ENCODE measurements at places on chromosomes 7 and 10. TPM values are rescaled to one million over a fixed set of nuclear protein-coding genes. Genes with fewer than 3 reads are reported as not detected.

GRCh38 chr10:48447356-48448215 is 141.1 kb downstream of the MAPK8 start:
- H3K27ac ChIP-seq: no peak overlapping the region
- H3K4me3 ChIP-seq: no peak overlapping the region
- no peak for DNase-seq
- no peaks in the 10 kb centered on the region for H3K36me3 ChIP-seq
- no peaks in the 10 kb centered on the region for H3K4me1 ChIP-seq

- DNase-seq: no peak
- no peaks in the 10 kb centered on the region for H3K4me1 ChIP-seq
- no peak overlapping the region for H3K27ac ChIP-seq
- no peaks in the 10 kb centered on the region for H3K27me3 ChIP-seq
Observed at GRCh38 chr7:78487464-78487863, 688.9 kb downstream of the PHTF2 start.

Gene PRSS37
- total RNA-seq: not detected

- H3K27me3 ChIP-seq: no peaks in the 10 kb centered on the region
- H3K4me3 ChIP-seq: no peak overlapping the region
- H3K4me1 ChIP-seq: no peaks in the 10 kb centered on the region
- no peak for DNase-seq
- no peak overlapping the region for H3K27ac ChIP-seq
- no peaks in the 10 kb centered on the region for H3K36me3 ChIP-seq
Observed at GRCh38 chr10:4557469-4557868, 268.5 kb upstream of the AKR1E2 start.

Gene ST8SIA6
- 1.5 TPM for total RNA-seq

Gene VWA2
- total RNA-seq: 0.04 TPM

Gene ZC3HAV1
- total RNA-seq: 12.2 TPM

Gene SKAP2
- 6.9 TPM for total RNA-seq

DNA sequence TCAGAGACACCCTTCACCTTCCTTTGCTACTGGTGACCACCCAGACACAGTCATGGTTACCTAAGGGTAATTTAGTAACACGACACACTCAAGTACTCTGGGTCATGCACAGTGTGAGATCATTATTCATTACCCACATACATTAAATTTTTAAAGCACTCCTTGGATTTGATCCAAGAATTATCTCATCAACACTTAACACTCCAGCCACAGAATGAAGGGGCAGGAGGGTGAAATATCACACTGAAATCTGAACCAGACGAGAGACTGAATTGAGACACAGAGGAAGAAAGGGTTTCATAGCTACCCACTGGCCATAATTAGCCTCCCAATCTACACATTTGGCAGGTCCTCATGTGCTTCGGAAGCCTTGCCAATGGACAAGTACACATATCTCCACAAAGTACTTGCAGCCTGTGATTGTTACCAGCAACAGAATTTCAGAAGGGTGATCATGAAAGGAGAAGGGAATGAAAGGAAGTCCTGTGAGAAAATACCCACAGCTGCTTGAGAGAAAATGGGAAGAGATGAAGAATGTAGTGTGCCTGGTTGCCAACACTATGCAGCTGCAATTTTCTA is 189.3 kb downstream of the POLR1F start:
- no peaks in the 10 kb centered on the region for H3K27me3 ChIP-seq
- H3K4me3 ChIP-seq: no peak overlapping the region

DNA sequence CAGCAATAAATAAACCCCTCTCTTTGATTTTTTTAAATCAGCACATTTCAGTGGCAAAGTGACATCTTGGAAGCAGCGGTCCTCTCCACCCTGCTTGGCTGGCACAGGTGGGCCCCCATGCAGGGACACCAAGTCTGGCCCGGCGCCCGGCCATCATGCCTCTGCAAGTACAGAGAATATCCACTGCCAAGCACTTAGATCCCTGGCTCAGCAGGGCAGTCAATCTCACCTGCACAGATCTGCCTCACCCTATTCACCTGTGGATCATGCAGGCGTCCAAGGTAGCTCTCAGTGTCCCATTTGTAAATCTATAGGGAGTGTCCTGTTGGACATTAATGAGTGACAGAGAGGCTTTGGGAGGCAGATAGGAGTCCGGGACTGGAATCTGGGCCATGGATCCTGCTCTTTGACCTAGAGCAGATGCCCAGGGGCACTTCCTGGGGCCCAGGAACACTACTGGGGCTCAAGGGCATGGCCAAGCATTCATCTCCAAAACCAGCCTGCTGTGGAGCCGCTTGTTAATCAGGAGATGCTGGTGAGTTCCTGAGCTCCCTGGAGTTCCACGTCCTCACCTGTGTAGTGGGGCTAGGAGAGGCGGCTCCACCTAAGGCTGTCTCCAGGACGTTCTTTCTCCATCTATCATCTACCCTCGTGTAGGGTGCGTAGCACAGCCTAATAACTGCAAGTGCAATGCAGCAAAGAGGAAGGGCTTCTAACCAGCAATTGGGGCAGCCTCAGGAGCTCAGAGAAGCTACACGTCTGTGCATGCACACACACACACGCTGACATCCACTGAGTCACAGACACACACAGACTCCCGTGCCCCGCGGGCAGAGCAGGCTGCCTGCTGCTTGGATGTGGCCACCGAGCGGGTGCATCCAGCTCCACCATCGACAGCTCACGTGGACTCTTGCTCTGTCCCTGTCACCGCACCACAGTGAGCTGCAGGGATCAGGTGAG is 123.6 kb downstream of the OAT start:
- no peak overlapping the region for H3K27ac ChIP-seq
- peaks cover 15% of the 10 kb centered on the region for H3K4me1 ChIP-seq
- H3K36me3 ChIP-seq: no peaks in the 10 kb centered on the region
- DNase-seq: no peak

Gene SFXN4
- total RNA-seq: 18.9 TPM

GRCh38 chr7:138465046-138465445 is 5.0 kb downstream of the TRIM24 start:
- H3K27ac ChIP-seq: no peak overlapping the region
- H3K27me3 ChIP-seq: no peaks in the 10 kb centered on the region
- peak; percentile 20 for DNase-seq
- no peaks in the 10 kb centered on the region for H3K36me3 ChIP-seq
- H3K4me1 ChIP-seq: peaks cover 7% of the 10 kb centered on the region

- H3K27ac ChIP-seq: no peak overlapping the region
- no peaks in the 10 kb centered on the region for H3K27me3 ChIP-seq
- peaks cover 6% of the 10 kb centered on the region for H3K36me3 ChIP-seq
- H3K4me1 ChIP-seq: peaks cover 3% of the 10 kb centered on the region
- no peak overlapping the region for H3K4me3 ChIP-seq
- DNase-seq: no peak
Observed at GRCh38 chr10:11184093-11184492, 166.4 kb downstream of the CELF2 start.

GRCh38 chr7:6398943-6399342 is 48.8 kb downstream of the DAGLB start:
- no peak for DNase-seq
- H3K27me3 ChIP-seq: no peaks in the 10 kb centered on the region
- H3K4me3 ChIP-seq: no peak overlapping the region
- H3K4me1 ChIP-seq: peaks cover 14% of the 10 kb centered on the region
- H3K36me3 ChIP-seq: peaks cover 46% of the 10 kb centered on the region

DNA sequence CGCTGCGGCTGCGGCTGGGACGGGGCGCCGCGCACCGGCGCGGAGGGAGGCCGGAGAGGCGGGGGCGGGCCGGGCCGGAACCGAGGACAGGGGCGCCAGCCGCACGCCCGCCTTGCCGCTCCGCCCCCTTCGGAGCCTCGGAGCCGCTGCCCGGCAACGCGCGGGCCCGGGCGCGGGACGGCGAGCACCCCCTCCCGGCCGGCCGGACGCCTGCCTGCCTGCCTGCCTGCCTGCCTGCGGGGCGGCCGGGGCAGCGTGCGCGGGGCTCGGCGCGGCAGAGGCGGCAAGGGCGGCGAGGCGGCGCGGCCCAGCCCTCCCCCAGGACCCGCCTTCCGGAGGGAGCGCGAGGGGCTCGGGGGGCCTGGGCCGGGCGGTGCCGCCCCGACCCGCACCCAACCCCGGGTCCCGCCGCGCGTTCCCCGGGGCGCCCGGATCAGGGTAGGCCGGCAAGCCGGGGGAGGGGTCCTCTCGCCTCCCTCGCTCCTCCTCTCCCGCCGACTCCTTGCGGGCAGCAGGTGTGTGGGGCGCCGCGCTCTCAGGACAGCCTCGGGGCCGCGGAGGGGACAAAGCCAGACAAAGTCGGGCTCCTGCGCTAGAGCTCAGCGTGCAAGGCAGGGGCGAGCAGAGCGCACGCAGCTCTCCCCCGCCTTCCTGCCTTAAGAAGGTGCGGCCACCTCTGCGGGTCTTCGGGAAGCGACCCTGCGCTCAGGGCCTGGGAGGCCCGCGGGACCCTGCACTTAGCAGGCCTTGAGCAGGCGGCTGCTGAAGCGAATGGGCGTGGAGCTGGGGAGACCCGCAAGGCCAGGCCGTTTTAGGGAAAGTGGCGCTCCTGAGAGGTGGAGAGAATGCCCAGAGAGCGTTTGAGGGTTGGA is at the start of gene KIAA1549:
TSS of gene KIAA1549 (minus strand) at position 58 of the 872 bp plus-strand sequence. CDS start 120 bp downstream, outside the sequence.
- H3K4me3 ChIP-seq: peak within 1 kb of the TSS; percentile 81
- H3K4me1 ChIP-seq: peaks cover 25% of the 10 kb centered on the region
- H3K27ac ChIP-seq: peak within 1 kb of the TSS; percentile 65
- peak; percentile 87 for DNase-seq
- no peaks in the 10 kb centered on the region for H3K36me3 ChIP-seq

- H3K36me3 ChIP-seq: no peaks in the 10 kb centered on the region
- H3K27ac ChIP-seq: peak overlapping the region; percentile 1
- DNase-seq: peak; percentile 31
- no peak overlapping the region for H3K4me3 ChIP-seq
- H3K27me3 ChIP-seq: no peaks in the 10 kb centered on the region
Observed at GRCh38 chr7:95886501-95887090, 114.2 kb downstream of the DYNC1I1 start.

Gene TDRD1
- total RNA-seq: 0.13 TPM

GRCh38 chr7:584122-584465 is 64.4 kb upstream of the PDGFA start:
- no peak overlapping the region for H3K4me3 ChIP-seq
- no peak overlapping the region for H3K27ac ChIP-seq
- H3K27me3 ChIP-seq: no peaks in the 10 kb centered on the region

DNA sequence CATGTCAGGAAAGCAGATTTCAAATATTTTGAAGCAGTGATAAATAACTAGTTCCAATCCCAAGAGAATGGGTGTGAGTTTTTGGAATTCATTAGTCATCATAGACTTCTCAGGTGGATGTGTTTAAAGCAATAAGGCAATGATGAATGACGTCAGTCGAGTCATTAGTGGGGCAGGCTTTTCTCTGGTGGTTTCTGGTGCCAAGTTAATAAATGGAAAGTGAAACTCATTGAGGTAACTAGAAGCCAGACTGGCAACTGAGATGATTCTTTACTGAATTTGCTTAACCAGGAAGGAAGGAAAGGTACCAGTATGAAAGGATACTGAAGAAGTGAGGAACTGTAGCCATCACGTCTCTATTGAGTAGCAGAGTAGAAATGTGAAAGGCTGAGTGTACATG is 311.0 kb downstream of the GPAM start:
- no peaks in the 10 kb centered on the region for H3K27me3 ChIP-seq
- no peaks in the 10 kb centered on the region for H3K36me3 ChIP-seq
- DNase-seq: no peak
- H3K4me3 ChIP-seq: no peak overlapping the region

Gene IL15RA
- 1.5 TPM for total RNA-seq

GRCh38 chr7:7829667-7830066 is 111.3 kb upstream of the RPA3 start:
- H3K27ac ChIP-seq: no peak overlapping the region
- H3K4me1 ChIP-seq: peaks cover 4% of the 10 kb centered on the region
- no peaks in the 10 kb centered on the region for H3K36me3 ChIP-seq
- DNase-seq: no peak
- H3K4me3 ChIP-seq: no peak overlapping the region

GRCh38 chr10:83397806-83398205 is 741.5 kb upstream of the GHITM start:
- DNase-seq: no peak
- H3K27ac ChIP-seq: no peak overlapping the region
- H3K4me1 ChIP-seq: no peaks in the 10 kb centered on the region

Gene KCND2
- total RNA-seq: 1.3 TPM

Gene INA
- total RNA-seq: 0.13 TPM

Gene GIMAP6
- total RNA-seq: 18.7 TPM

Gene FAM237B
- not detected for total RNA-seq

DNA sequence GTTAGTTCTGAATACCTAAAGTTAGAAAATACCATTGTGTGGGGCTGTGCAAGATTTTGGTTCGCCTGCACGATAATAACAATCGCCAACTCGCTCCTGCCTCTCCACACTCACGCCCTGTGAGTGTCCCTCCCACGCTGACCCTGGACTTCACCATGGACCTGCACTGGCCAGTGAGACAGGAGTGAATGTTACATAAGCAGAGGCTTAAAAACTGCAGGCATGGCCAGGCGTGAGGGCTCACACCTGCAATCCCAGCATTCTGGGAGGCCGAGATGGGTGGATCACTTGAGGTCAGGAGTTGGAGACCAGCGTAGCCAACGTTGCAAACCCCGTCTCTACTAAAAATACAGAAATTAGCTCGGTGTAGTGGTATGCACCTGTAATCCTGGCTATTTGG is 68.4 kb downstream of the TCERG1L start:
- no peak overlapping the region for H3K4me3 ChIP-seq
- H3K27ac ChIP-seq: no peak overlapping the region
- no peaks in the 10 kb centered on the region for H3K4me1 ChIP-seq
- DNase-seq: no peak
- no peaks in the 10 kb centered on the region for H3K36me3 ChIP-seq
- H3K27me3 ChIP-seq: peaks cover 26% of the 10 kb centered on the region

Gene ACSM6
- not detected for total RNA-seq

GRCh38 chr7:54260941-54261371 is 281.2 kb upstream of the VSTM2A start:
- no peak for DNase-seq
- no peak overlapping the region for H3K27ac ChIP-seq
- no peaks in the 10 kb centered on the region for H3K27me3 ChIP-seq
- no peaks in the 10 kb centered on the region for H3K4me1 ChIP-seq

Gene DOCK1
- total RNA-seq: 43.5 TPM

Gene CLDN4
- 0.27 TPM for total RNA-seq

Gene ASAH2
- 1.6 TPM for total RNA-seq

DNA sequence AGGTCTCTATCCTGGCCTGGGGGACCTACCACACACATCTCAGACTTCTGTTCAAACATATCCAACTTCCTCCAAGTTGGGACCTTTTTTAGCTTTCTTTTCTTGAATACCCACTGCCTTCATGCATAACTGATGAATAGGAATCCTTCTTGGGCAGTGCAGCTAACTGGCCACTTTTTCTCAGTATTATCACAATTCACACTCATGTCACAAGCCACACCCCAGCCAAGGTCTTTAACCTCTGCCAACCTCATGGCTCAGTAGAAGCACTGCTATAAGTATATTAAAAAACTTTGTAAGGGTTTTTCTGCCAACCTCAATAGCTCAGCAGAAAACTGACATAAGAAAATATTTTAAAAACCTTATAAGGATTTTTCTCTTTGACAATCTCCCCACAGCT is 44.5 kb downstream of the HHEX start:
- no peaks in the 10 kb centered on the region for H3K4me1 ChIP-seq
- no peak for DNase-seq
- H3K27ac ChIP-seq: no peak overlapping the region
- H3K36me3 ChIP-seq: no peaks in the 10 kb centered on the region
- H3K4me3 ChIP-seq: no peak overlapping the region
- no peaks in the 10 kb centered on the region for H3K27me3 ChIP-seq

GRCh38 chr10:78783753-78784152 is 285.0 kb upstream of the ZMIZ1 start:
- peaks cover 13% of the 10 kb centered on the region for H3K4me1 ChIP-seq
- H3K36me3 ChIP-seq: no peaks in the 10 kb centered on the region
- H3K4me3 ChIP-seq: no peak overlapping the region
- H3K27me3 ChIP-seq: peaks cover 8% of the 10 kb centered on the region

Gene AIMP2
- total RNA-seq: 44.2 TPM

- H3K27ac ChIP-seq: no peak overlapping the region
- no peaks in the 10 kb centered on the region for H3K27me3 ChIP-seq
- no peak overlapping the region for H3K4me3 ChIP-seq
- DNase-seq: peak; percentile 1
Observed at GRCh38 chr7:9939176-9939575, 1034.5 kb upstream of the PHF14 start.

Data from muscle of leg (tissue), 16 donors.